CD8-positive, alpha-beta T cell (primary cell): ENCODE measurements at places on chromosomes 4 and X.

- peak; percentile 91 for DNase-seq
These were observed 557 bp upstream of the FAM53A start for GRCh38 chr4:1684506-1685234.

DNA sequence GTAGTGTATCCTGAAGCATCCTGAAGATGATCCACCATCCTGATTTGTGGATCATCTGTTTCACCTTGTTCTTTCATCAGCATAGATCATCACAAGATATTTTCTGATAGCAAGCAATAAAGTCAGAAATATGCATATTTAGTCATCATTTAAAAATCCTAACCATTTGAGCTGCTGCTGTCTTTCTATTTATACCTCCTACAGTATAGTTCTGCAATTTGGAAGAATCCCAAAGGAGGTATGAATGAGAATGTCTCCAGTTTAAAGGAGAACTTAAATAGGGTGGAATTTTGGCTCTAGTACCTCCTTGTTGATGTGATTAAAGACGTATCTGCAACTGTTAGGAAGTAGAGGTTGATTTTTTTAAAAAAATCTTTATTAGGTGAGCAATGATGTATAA is 7.6 kb downstream of the SLC25A14 start:
- no peak for DNase-seq

DNA sequence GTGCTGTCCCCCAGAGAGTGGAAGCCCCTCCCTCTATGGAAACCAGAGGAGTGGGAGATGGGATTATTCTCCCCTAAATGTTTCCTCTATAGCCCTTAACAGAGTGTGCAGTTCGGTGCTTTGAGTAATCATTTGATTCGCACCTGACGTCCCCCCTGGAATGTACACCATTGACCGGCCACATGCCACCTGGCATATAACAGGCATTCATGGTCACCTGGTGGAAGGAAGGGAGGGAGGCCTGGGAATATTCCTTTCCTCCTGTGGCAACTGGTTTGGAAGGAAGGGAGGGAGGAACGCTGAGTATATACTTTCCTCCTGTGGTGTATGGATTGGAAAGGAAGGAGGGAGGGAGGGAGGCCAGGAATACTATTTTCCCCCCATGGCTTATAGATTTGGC is 77.2 kb downstream of the CRMP1 start:
- DNase-seq = no peak

GRCh38 chr4:111930659-111931058 is 214.6 kb upstream of the FAM241A start:
- no peak for DNase-seq

GRCh38 chr4:141021397-141022110 is 111.7 kb downstream of the RNF150 start:
- no peak for DNase-seq

- DNase-seq = no peak
These were observed 4.3 kb upstream of the RAPGEF2 start for GRCh38 chr4:159098482-159099127.

GRCh38 chr4:153153339-153153871 is 50.8 kb upstream of the TRIM2 start:
- DNase-seq = peak; percentile 65
